ENCODE measurements at places on chromosomes 7 and 10.

- no peak for DNase-seq
These were observed 96.4 kb downstream of the WDR37 start for GRCh38 chr10:1152386-1153250.

DNA sequence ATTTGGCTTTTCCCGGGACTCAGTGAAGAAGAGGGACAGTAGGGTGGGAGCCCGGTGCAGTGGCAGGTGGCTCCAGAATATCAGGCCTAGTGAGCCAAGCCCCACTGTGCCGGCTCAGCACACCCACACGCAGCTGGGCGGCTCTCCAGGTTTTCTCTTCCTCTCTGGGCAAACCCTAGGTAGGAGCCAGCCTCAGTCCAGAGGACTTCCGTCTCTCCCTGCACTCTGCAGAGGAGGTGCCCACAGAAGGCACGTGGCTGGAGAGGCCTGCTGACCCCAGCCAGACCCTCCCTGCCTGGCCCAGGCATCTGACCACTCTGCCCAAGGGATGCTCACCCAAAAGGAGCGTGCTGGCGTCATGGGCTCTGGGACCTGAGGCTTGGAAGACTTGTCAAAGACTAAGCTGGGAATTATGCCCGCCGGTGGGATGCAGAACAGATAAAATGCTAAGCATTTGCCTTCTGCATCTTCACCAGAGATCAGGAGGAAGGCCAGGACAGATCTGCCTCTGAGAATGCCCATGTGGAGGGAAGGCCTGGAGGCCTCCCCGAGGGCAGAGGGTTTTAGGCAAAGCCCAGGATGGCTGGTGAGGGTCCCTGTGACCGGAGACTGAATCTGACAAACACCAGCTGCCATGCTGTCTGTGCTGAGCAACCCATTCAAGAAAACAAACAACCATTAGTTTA lies 40.2 kb downstream of the TCERG1L start:
- no peak for DNase-seq

DNA sequence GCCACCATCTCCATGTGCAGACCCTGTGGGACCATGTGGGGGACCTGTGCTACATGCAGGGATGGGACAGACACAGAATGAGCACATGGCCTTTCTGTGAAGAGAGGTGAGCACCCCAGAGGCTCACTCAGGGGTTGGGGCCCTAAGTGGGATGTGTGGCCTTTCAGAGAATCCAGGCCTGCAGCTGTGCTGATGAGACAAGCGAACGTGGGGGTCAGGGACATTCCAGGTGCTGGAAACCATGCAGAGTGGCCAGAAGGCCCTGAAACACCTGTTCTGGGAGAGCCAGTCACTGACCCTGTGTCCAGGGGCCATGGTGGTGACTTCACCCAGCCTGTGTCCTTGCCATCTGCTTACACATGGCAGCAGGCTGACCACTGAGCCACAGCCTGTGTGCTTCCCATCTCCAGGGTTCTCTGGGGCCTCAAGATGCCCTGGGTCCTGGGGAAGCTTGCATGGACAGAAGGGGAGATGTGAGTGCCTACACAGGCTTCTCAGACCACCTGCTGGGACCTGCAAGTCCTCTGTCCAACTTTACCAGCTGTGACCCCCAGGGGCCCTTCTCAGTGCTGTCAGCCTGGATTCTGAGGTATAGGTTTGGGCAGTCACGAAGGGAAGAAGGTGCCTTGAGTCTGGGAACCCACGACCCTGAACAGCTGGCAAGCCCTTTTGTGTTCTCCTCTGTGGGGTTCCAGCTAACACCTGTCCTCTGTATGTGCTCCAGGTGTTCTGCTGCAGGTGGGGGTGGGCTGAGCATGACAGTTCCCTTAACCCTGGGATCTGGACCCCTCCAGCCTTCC lies 17.6 kb downstream of the RAMP3 start:
- no peak for DNase-seq

- DNase-seq: peak; percentile 64
These were observed 2.1 kb downstream of the TRDMT1 start for GRCh38 chr10:17199351-17199804.

GRCh38 chr10:77164616-77165311 lies 472.8 kb downstream of the KCNMA1 start:
- no peak for DNase-seq

All from eye (tissue), 1 donor.